ENCODE measurements at places on chromosomes 16 and 17.

DNA sequence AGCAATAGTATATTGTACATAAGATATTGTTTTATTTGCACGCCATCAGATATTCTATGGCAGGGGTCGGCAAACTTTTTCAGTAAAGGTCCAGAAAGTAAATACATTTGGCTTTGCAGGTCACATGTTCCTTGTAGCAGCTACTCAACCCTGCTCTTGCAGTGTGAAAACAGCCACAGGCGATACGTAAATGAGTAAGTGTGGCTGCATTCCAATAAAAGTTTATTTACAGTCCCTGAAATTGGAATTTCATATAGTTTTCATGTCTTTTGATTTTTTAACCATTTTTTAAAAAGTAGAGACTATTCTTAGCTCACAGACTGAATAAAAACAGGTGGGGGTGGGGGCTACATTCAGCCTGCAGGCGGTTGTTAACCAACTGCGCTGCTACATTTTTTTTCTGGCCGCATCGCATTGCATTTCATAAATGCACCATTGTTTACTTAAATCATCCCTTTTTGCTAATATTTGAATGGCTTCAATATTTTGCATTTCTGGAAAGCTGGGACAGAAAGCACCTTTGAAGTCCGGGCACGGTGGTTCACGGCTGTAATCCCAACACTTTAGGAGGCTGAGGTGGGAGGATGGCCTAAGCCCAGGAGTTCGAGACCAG lies 50.5 kb upstream of the HAPSTR1 start:
- DNase-seq, result no peak

DNA sequence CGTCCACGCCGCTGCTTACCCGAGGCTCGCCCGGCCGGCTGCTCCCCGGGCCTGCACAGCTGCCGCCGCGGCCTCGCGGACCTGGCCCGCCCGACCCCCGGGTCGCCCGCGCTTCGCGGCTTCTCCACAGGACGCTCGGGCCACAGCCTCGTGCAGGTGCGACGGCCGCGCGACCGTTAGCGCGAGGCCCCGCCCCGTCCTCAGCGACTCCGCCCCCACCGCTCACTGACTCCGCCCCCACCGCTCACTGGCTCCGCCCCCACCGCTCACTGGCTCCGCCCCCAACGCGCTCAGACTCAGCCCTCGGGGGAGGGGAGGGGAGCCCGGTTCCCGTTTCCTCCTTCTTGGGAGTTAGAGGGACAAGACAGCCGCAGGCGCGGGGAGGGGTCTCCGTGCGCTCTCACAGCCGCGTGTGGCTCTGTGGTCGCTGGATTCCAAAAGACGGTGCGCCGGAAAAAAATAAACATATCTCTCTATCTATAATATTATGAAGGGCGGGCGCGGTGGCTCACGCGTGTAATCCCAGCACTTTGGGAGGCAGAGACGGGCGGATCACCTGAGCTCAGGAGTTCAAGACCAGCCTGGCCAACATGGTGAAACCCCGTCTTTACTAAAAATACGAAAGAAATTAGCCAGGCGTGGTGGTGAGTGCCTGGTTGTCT lies at the start of gene MEIOB:
MEIOB (minus strand) TSS at position 191 of the 662 bp plus-strand sequence. CDS start 3,989 bp downstream, outside the sequence.
- peak; percentile 6 for DNase-seq

- DNase-seq, result no peak
Observed at GRCh38 chr17:77316191-77316641, 175.4 kb downstream of the SEC14L1 start.

- DNase-seq, result no peak
Observed at GRCh38 chr16:83899978-83900377, 1.1 kb downstream of the MLYCD start.

GRCh38 chr17:79338604-79339003 lies 264.0 kb downstream of the ENGASE start:
- no peak for DNase-seq

- DNase-seq, result no peak
Observed at GRCh38 chr17:67496286-67496685, 119.2 kb downstream of the PITPNC1 start.

All from effector memory CD8-positive, alpha-beta T cell (primary cell).